ENCODE measurements at places on chromosomes 1 and 21.

DNA sequence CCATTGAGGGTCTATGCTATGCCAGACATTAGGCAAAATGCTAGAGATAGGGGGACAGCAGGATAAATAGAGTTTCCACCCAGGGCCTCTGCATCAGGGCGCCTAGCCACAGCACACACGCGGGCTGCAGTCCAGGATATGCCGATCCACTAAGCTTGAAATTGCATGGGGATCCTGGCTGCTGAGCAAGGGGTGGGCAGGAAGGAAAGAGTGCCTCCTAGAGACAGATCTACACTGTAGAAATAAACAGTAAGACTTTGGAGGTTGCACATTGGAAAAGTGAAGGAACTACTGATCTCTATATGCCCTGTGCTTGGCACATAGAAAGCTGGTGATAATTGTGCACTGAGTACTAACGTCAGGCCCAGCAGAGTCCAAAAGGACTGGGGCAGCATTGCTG lies 411.1 kb downstream of the PRDM2 start:
- no peak for DNase-seq

GRCh38 chr1:239884796-239885195 lies 206.9 kb upstream of the FMN2 start:
- no peak for DNase-seq

- no peak for DNase-seq
These were observed 7.1 kb upstream of the NSUN4 start for GRCh38 chr1:46333300-46334029.

GRCh38 chr1:226526801-226527595 lies 21.6 kb upstream of the STUM start:
- DNase-seq: no peak

GRCh38 chr1:220572416-220572815 lies 44.5 kb downstream of the MARK1 start:
- DNase-seq: no peak

DNA sequence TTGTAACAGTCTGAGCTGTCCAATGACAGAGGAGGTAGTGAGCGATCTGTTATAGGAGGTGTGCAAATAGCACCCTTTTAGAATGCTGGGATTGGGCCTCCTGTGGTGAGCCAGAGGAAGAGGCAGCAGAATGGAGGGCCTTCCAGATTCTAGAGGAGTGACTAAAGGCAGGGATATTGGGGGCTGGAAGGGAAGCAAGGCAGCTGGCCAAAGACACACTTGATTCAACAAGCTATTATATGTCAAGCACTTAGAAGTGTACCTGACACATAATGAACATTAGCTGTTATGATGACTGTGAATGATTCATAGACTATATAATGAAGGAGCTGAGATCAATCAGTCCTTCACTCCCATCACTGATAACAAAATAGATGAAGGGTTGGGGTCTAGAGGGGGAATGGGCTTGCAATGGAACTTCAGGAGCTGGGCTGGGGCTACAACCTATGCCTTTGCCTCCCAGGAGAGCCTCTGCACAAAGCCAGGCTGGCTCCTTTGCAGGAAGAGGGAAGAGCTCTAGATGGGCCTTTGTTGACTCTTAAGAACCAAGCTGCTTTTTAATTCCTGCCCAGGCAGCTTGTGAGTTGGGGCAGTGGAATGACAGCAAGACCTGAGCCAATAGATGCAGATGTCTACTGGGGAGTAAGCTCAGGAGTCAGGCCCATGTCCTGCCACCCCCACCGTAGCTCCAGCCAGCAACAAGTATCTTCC lies 2.3 kb upstream of the MKNK1 start:
- no peak for DNase-seq

- no peak for DNase-seq
These were observed 48.4 kb downstream of the SLAMF6 start for GRCh38 chr1:160474392-160475242.

- no peak for DNase-seq
These were observed 3.5 kb upstream of the CD244 start for GRCh38 chr1:160866001-160866694.

All from activated naive CD8-positive, alpha-beta T cell treated with anti-CD3 and anti-CD28 coated beads for 36 hours (primary cell).